Tongue (tissue), 3 donors: ENCODE measurements at places on chromosomes 1 and 21. TPM values are rescaled to one million over a fixed set of nuclear protein-coding genes. Genes with fewer than 3 reads are reported as not detected.

Gene CSF3R
- total RNA-seq, result 13.3 TPM

Gene RGS18
- 2.7 TPM for total RNA-seq

Gene GFI1
- total RNA-seq, result 2.6 TPM

Gene SPRR2A
- 3.1 TPM for total RNA-seq

Gene OR2T27
- total RNA-seq, result not detected

Gene LAPTM5
- 7.6 TPM for total RNA-seq

Gene KRTAP10-1
- not detected for total RNA-seq

Gene S100A16
- 76.2 TPM for total RNA-seq

Gene SHE
- 10.7 TPM for total RNA-seq

Gene VANGL1
- total RNA-seq, result 8.4 TPM

Gene TAS1R3
- total RNA-seq, result 1.9 TPM

Gene PLCH2
- 11.8 TPM for total RNA-seq

Gene VWA5B1
- 0.31 TPM for total RNA-seq

Gene OR2T35
- total RNA-seq, result not detected

Gene BCL2L15
- 0.41 TPM for total RNA-seq

Gene OLFML3
- 80.7 TPM for total RNA-seq

Gene APOBEC4
- total RNA-seq, result not detected

Gene KLHDC9
- 3.3 TPM for total RNA-seq

Gene SLAMF8
- total RNA-seq, result 0.92 TPM

Gene FCRL2
- total RNA-seq, result 0.10 TPM

Gene ANGPTL1
- total RNA-seq, result 210 TPM
